ENCODE measurements at places on chromosomes 2 and 18. TPM values are rescaled to one million over a fixed set of nuclear protein-coding genes. Genes with fewer than 3 reads are reported as not detected.

The BMPR2 gene
- total RNA-seq: 17.5 TPM

The MC5R gene
- total RNA-seq: not detected

The KCNK3 gene
- 0.68 TPM for total RNA-seq

The NHEJ1 gene
- total RNA-seq: 26.8 TPM

The NABP1 gene
- total RNA-seq: 8.9 TPM

The DTNB gene
- total RNA-seq: 28.9 TPM

The LDLRAD4 gene
- total RNA-seq: 1.7 TPM

The SIX2 gene
- total RNA-seq: not detected

All from neural crest cell (in vitro differentiated cells).